RPMI8226 (cell line): ENCODE measurements at places on chromosomes 11 and 22.

GRCh38 chr22:47178339-47178738 is 415.9 kb downstream of the TBC1D22A start:
- no peak for DNase-seq

GRCh38 chr22:46465793-46466192 is 71.6 kb downstream of the CELSR1 start:
- DNase-seq, result peak; percentile 85

DNA sequence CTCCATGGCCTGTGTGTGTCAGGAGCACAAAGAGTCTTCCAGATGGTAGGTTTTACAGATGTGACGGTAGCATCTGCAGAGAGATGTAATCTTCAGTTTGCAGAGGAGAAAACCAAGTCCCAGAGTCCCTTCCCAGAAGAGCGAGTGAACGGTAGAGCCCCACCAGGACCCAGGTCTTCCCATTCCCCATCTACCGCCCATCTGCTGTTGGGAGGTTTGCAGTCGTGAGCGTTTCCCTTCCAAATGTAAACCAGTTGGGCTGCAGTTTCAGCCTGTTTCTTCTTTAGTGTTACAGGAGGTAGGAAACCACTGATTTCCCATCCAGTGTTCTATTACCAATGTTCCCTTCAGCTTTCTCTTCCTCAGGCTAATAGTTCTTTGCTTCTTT is 24.0 kb downstream of the PANX1 start:
- DNase-seq, result no peak

- DNase-seq, result no peak
These were observed 16.5 kb downstream of the DDX17 start for GRCh38 chr22:38489561-38490145.

DNA sequence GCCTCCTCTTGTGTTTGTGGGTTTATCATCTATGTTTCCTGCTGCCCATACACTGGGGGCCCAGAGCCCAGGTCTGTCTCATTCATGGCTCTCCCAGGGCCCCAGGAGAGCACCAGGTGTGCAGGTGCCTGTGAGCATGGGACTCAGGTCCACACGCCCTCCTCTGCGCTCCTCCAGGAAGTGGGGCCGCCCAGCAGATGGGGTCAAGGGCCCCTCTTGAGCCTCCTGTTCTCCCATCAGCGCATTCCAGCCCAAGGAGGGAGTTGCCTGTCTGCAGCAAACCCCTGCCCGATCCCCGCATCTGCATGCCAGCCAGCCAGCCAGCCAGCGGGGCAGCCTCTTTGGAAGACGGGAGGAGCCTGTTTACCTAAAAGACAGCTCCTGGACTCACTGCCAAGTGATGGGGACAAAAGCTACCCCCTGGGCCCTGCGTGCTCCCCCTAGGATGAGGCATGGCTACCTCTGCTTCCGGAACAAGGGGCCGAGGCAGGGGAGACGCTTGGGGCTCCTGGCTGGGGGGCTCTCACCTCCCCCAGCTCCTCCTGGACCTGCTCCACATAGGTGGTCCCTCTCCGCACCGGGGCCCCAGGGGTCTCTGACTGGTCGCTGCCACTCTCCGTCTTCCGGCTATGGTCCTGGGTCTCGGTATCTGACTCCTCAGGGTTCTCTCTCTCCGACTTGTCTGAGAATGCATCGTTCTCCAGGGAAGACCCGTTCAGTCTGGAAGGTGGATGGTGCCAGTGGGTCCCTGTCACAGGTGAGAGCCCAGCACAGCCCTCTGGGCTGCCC is 49.7 kb upstream of the CARS1 start:
- no peak for DNase-seq

DNA sequence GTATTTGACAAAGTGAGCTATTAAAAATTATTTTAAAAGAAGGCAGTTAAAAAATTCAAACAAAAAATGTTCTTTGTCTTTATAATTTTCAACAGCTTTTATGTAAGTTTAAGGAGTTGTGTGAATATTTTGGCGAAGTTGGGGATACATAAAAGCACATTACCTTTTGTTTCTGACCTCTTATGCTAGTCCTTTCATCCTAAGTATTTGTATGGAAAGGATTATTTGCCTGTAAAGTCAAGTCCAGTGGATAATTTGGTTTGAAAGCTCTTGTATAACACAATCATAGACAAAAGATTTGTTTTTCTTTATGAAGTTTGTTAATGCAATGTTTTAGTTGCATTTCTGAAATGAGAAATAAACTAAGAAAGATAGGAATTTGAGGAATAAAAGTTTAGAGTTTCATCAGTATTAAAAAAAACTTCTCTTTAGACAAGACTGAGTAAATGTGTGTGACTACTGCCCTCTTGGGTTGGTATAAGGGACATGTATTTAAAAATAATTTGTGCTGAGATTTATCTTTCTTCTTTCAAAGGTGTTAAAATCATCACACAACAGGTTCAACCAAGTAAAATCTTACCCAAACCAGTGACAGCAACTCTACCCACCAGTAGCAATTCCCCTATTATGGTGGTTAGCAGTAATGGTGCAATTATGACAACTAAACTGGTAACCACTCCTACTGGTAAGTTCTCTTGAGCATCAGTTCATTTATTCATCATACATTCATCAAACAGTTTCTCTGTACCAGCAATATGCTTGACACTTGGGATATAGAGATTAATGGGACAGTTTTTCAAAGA is 68.2 kb downstream of the EMSY start:
- DNase-seq, result no peak

GRCh38 chr11:118705791-118706545 is 26.5 kb upstream of the TREH start:
- no peak for DNase-seq

GRCh38 chr11:69642913-69643632 is 2.1 kb downstream of the CCND1 start:
- peak; percentile 91 for DNase-seq

- DNase-seq, result no peak
These were observed 908.3 kb upstream of the ANO3 start for GRCh38 chr11:25423436-25424199.

DNA sequence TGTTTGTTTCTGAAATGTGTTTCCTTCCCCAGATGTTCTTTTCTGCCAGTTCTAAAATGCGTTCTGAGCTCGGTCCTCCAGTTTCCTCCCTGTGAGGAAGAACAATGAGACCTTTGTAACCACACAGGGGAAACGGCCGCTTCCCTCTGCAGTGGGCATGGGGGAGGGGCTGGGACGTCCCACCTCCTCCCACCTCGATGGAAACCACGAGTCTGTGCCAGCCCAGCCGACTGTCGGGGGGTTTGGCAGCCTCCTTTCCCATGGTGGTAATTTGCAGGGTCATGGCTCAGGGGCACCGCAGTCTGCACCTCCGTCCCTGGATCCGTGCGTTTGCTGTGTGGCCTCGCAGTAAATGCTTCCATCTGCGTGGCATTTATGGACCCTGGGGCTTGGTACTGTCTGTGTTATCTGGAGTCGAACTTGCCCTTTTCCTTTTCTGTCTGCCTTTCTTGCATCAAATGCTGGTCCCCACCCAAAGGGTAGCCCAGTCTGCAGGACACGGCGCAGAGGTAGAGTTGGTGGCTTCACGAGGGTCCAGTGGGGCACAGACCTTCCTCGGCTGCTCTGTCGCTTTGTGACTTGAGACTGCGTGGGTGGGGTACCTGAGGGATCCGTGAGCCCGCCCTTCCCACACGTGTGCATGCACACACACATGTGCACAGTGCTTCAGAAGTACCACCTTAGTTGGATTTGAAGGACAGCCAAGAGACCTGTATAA is 16.1 kb downstream of the LRP5 start:
- DNase-seq, result no peak

DNA sequence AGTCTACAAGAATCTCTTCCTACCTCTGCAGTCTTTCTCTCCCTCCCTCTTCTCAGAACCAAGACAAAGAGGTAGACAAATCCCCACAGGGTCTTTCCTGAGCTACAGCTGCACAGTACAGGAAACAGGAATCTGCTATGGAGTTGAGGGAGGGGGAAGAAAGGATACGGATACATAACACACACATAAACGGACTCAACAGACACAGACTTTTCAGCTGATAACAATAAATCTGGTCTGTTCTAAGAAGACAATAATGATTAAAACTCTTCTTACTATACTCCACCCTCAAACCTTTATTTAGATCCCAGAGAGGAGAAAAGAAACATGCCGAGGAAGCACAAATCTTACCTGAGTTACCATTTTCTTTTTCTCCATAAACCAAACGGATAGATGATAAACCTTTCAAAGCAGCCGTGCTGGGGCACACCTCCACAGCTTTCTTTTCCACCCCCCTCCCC is 122.2 kb downstream of the APOL5 start:
- no peak for DNase-seq

- DNase-seq, result no peak
These were observed 81.3 kb downstream of the CLPB start for GRCh38 chr11:72352859-72353551.

DNA sequence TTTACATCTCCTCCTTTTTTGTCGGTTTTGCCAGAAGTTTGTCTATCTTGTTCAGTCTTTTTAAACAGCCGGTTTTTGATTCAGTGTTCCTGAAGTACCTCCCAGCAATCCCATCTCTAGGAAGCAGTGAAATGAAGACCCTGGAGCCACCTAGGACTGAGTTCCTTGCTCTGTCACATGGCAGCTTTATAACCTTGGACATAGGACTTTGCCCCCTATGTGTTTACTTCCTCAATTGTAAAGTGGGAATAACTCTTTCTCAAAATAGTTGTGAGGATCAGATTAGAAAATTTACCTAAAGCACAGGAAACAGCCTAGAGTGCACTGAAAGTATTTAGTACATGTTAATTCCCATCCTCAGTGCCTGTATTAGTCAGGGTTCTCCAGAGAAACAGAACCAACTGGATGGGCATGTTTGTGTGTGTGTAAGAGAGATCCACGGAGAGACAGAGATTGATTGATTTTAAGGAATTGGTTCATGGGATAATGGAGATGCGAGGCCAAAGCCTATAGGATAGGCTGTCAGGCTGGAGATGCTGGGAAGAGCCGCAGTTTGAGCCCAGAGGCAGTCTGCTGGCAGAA is 20.0 kb downstream of the FAM83F start:
- no peak for DNase-seq

- no peak for DNase-seq
These were observed 417.6 kb downstream of the AASDHPPT start for GRCh38 chr11:106495046-106495445.

- DNase-seq, result no peak
These were observed 11.6 kb upstream of the GAB2 start for GRCh38 chr11:78429209-78429608.

- DNase-seq, result no peak
These were observed 117.5 kb upstream of the ZBED5 start for GRCh38 chr11:10975287-10975721.

GRCh38 chr11:25309818-25310217 is 813.0 kb downstream of the LUZP2 start:
- DNase-seq, result no peak

DNA sequence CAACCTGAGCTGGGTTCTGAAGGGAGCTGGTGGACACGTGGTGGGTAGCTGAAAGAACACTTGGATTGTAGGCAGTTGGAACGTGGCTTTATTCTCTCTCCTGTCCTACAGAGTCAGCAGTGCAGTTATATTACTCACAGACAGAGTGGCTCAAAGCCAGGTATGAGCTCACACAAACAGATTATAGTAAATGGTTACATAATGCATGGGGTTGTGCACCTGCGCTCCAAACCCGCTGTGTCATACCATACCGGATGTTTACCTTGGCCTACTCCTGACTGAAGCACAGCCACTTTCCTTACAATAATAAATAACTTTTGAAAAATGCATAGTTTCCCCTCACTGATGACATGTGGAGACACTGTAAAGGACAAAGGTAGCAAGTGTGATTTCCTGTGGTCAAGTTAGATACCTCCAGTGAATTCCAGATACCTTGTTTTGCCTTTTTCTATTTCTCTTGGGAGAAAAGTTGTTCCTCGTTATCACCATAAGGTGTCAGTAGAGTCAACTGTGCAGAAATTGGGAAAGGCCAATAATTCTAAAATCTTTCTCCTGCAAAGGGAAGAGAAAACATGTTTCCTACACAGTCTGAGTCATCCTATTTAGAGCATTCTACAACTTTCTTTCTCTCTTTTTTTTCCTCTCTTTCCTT is 13.5 kb downstream of the MS4A6A start:
- DNase-seq, result no peak

- no peak for DNase-seq
These were observed 34.9 kb upstream of the ACER3 start for GRCh38 chr11:76825726-76826396.

GRCh38 chr11:67099831-67100324 is 19.2 kb upstream of the KDM2A start:
- DNase-seq, result no peak

DNA sequence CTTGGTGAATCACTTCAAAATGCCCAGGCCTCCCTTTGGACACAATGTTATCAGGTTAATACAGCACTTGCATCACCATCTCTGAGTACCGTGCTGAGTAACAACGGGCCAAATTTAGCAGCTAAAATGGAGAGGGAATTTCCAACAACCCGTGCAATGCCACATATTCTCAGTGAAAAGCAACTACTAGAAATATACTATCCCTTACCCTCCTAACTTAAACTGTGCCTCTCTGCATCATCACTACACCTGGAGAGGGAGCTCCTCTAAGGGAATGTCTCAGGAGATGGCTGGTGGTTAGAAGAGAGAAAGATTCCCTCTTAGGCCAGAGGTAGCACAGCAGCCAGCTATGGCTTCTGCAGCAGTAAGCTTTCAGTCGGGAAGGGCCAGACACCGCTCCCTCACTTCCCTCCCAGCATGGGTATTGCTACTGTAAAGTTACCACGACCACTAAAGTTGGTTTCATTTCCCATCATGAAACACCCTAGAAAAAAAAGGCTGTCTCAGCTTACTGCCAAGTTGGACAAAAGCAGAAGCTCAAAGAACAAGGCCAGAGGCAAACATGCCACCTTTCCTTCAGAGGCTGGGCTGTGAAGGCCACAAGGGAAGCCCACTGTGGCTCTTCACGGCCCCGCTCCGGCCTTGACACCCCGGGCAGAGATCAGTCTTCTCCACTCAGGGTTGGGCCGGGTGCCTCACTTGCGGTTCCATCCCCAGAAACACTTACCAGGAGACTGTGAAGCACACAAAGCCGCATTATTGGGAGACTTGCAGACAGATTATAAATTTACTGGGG is 3.9 kb downstream of the MAML2 start:
- DNase-seq, result peak; percentile 91

GRCh38 chr11:69357458-69358397 is 63.8 kb downstream of the MYEOV start:
- no peak for DNase-seq
